ENCODE measurements at places on chromosomes 12 and 14.

GRCh38 chr14:22854963-22855724 lies 16.4 kb upstream of the LRP10 start:
- DNase-seq = no peak

DNA sequence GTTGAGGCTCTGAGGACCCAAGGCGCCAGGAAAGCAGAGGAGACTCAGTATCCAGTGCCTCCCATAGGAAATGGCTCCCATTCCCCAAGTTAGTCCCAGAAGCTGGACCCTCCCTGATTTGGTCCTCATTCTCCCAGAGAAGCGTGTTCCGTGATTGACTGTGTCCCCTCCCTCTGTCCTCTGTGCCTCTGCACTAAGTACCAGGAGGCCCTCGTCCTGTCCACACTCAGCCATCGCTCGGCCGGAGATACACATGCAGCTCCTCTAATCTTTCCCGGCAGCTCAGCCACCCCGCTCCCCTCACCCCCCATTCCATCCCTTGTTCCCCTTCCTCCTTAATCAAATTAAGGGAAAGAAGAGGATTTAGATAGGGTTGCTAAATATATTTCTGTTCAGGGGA lies 28.3 kb upstream of the ATP2A2 start:
- no peak for DNase-seq

DNA sequence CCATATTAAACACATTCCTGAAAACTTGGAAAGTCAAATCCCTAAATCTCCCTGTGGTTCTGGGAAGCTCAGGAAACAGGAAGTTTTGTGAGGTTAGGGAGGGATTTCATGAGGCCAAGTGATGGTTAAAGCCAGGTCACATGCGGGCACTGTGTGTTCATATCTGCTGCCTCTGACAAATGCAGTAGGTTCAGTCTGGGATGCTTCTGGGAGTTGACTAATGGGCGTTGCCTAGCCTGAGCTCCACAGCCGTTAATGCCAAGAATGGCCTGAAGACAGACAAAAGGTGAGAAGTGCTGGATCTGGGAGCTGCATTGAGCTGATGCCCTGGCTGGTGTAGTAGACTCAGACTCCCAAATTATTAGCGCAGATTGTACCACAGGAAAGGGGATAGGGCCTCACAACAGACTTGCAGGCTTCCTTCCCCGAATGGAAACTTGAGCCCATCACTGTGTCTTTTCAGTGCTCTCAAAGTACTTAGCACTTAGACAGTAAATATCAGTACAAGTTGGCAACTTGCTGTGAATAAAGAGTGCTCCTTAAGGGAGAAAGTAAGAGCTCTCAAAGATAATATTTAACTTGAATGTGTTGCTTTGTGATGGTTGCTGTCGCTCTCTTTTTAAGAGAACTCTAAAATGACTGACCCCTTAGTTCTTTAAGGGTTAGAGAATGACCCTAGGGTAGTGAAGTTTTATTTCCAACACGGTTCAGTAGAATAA lies 17.3 kb downstream of the GSG1 start:
- DNase-seq = no peak

DNA sequence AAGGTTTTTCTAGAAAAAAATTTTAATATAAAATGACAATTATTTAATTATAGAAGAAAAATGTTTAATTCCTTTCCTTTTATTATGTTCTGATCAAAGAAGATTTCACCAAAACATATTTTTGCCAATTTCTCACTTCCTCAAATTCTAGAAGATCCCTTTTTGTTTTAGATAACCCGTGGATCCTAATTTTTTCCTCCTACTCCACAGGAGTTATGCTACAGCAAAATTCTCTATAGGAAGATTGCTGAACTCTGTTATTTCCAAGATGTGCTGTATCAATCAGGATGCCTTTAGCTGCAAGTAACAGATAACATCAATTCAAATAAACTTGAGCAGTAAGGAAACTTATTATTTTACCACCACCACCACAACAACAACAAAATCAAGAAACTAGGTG lies 3.8 kb upstream of the SNX6 start:
- DNase-seq = no peak

DNA sequence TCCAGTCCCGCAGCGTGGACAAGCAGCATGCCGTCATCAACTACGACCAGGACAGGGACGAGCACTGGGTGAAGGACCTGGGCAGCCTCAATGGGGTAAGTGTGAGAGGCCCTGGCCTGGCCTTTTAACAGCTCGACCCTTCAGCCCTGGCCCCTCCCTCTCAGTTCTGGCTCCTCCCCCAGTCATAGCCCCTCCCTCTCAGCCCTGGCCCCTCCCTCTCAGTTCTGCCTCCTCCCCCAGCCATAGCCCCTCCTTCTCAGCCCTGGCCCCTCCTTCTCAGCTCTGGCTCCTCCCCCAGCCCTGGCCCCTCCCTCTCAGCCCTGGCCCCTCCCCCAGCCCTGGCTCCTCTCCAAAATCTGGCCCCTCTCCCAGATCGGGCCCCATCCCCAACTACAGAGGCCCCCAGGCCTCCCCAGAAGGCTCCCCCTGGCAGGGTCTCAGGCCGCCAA lies 11.2 kb downstream of the CEP170B start:
- DNase-seq = peak; percentile 37

GRCh38 chr12:24561411-24561871 lies 387.5 kb downstream of the BCAT1 start:
- peak; percentile 64 for DNase-seq

Measured in HCEC 1CT (cell line).